HepG2 (cell line): ENCODE measurements at places on chromosomes 7 and 10. TPM values are rescaled to one million over a fixed set of nuclear protein-coding genes. Genes with fewer than 3 reads are reported as not detected.

DNA sequence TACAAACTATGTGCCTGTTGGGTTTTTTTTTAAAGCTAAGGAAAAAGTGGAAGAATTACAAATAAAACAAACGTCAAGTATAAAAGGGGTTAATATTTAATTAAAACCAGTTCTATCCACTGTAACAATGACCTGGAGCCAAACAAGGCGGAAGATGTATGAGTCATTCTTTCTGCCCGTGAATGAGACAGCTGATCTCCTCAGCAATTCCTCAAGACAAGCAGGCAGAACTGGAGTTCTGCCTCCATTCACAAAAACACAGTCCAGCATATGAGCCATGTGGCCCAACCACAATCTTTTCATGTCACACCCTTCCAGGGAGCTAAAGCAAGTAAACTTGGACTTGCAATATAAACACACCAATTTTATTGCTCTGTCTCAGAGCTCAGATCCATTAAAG lies 8.4 kb downstream of the ETV1 start:
- H3K27me3 ChIP-seq, result no peaks in the 10 kb centered on the region
- H3K27ac ChIP-seq, result no peak overlapping the region
- H3K4me3 ChIP-seq, result no peak overlapping the region

GRCh38 chr10:85608706-85609105 lies 757.9 kb downstream of the GRID1 start:
- no peaks in the 10 kb centered on the region for H3K27me3 ChIP-seq
- no peaks in the 10 kb centered on the region for H3K4me1 ChIP-seq

Gene ANKRD7
- not detected in 2 replicates for polyA plus RNA-seq

Gene SFRP5
- polyA plus RNA-seq, result 0.16 and 0.32 TPM in 2 replicates

- H3K4me3 ChIP-seq, result peak overlapping the region; percentile 37; the same call in 1 of the 2 replicates
- no peak overlapping the region for H3K27ac ChIP-seq
- H3K4me1 ChIP-seq, result 0 out of 2 replicates have a peak, but pooled peaks cover 6% of the 10 kb centered on the region
- DNase-seq, result no peak
These were observed 6.6 kb upstream of the PON1 start for GRCh38 chr7:95330961-95331337.

DNA sequence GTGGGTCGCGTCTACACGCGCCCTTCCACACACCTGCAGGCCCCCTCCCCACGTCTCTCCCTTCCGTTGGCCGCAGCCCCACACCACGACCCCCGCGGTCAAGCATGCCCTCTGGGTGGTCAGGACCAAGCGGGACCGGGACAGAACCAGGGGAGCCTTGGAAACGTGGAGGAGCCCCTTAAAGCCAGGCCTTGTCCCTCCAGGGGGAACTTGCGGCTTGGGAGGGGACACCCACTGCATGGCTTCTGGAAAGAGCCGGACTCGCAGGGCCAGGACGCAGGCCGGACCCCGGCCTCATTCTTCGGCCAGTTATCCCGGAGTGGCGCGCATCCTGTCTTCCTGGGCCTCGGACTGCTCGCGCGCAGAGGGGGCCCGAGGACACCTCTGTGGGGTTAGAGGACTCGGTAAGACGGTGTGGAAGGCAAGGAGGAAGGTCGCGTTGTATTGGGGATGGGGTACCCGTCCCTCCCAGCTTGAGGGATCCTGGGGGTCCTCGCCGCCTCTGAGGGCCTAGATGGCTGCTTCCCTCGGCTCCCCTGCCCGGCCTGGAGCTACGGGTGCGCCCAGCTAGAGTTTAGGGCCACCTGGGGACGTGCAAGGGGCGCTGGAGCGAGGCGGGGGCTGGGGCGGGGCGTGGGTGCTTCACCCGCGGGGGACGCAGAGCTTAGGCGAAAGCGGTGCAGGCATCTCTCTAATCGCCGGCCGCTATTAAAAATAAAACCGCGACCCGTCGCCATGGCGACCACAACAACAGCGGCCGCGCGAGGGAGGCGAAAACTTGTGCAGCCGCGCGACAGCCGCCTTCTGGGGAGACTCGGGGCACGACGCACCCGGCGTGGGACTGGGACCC lies 1.8 kb upstream of the PDGFA start:
- H3K4me3 ChIP-seq, result no peak overlapping the region
- no peak for DNase-seq
- H3K36me3 ChIP-seq, result no peaks in the 10 kb centered on the region
- peaks cover 9% of the 10 kb centered on the region; the same call in 1 of the 2 replicates for H3K4me1 ChIP-seq
- no peak overlapping the region for H3K27ac ChIP-seq
- H3K27me3 ChIP-seq, result peaks cover 24% of the 10 kb centered on the region; the same call in 1 of the 2 replicates

DNA sequence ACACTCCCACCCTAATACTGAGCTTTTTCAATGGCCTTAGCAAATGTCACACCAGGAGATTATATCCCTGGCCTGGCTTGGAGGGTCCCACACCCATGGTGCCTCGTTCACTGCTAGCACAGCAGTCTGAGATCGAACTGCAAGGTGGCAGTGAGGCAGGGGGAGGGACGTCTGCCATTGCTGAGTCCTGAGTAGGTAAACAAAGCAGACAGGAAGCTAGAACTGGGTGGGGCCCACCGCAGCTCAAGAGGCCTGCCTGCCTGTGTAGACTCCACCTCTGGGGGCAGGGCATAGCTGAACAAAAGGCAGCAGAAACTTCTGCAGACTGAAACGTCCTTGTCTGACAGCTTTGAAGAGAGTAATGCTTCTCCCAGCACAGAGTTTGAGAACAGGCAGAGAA lies 338.9 kb upstream of the MBL2 start:
- DNase-seq, result peak; percentile 23
- H3K4me3 ChIP-seq, result peak overlapping the region; percentile 39; the same call in 1 of the 2 replicates
- H3K4me1 ChIP-seq, result no peaks in the 10 kb centered on the region
- H3K36me3 ChIP-seq, result no peaks in the 10 kb centered on the region
- no peaks in the 10 kb centered on the region for H3K27me3 ChIP-seq

GRCh38 chr10:74898201-74898976 lies 72.0 kb downstream of the KAT6B start:
- no peaks in the 10 kb centered on the region for H3K27me3 ChIP-seq
- no peak overlapping the region for H3K4me3 ChIP-seq
- H3K36me3 ChIP-seq, result no peaks in the 10 kb centered on the region
- DNase-seq, result peak; percentile 28

Gene SH2D4B
- not detected in 2 replicates for polyA plus RNA-seq

Gene CC2D2B
- not detected in 2 replicates for polyA plus RNA-seq

Gene POMZP3
- polyA plus RNA-seq, result 1.5 and 1.9 TPM in 2 replicates

Gene FGFBP3
- polyA plus RNA-seq, result 0.50 and 0.52 TPM in 2 replicates

- no peak overlapping the region for H3K4me3 ChIP-seq
- H3K27me3 ChIP-seq, result no peaks in the 10 kb centered on the region
- DNase-seq, result peak; percentile 80
- H3K4me1 ChIP-seq, result peaks cover 96% of the 10 kb centered on the region
These were observed 116.2 kb upstream of the AFAP1L2 start for GRCh38 chr10:114520453-114520852.

GRCh38 chr7:29410996-29411395 lies 152.6 kb upstream of the PRR15 start:
- H3K36me3 ChIP-seq, result peaks cover 5% of the 10 kb centered on the region
- H3K4me1 ChIP-seq, result peaks cover 40% of the 10 kb centered on the region
- no peaks in the 10 kb centered on the region for H3K27me3 ChIP-seq
- no peak for DNase-seq

DNA sequence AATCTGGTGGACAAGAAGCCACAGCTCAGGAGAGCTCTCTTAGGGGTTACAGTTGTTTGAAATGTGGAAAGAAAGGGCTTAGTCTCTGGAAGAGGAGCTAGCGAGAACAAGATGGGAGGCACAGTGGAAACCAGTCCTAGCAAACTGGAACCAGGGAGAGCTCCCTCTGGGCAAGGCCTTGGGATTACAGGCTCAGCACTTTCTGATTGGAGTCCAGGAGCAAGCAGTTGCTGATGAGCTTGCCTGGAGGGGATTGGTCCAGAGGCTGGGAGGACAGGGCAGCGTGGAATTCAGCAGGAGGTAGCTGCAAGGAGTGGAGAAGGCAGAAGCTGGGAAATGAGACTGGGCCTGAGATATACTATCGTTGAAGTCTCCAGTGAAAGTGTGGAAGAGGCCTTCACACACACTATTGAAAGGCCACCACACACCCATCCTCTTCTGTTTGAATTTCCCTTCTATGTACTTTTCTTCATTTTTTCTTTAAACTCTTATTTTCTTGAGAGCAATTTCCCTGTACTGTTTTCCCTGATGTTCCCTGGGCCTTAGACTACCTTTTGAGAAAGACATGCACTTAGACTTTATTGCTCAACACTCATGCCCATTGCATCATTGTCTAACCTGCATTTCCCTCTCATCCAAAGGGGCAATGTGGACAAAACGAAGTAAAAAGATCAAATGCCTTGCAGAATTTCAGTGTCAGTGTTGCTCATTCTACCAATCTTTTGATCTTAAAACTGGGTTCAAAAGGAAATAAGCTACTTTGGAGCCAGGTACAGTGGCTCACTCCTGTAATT lies 57.8 kb upstream of the LANCL2 start:
- DNase-seq, result no peak
- H3K27ac ChIP-seq, result no peak overlapping the region
- H3K4me1 ChIP-seq, result no peaks in the 10 kb centered on the region
- no peak overlapping the region for H3K4me3 ChIP-seq
- no peaks in the 10 kb centered on the region for H3K27me3 ChIP-seq

DNA sequence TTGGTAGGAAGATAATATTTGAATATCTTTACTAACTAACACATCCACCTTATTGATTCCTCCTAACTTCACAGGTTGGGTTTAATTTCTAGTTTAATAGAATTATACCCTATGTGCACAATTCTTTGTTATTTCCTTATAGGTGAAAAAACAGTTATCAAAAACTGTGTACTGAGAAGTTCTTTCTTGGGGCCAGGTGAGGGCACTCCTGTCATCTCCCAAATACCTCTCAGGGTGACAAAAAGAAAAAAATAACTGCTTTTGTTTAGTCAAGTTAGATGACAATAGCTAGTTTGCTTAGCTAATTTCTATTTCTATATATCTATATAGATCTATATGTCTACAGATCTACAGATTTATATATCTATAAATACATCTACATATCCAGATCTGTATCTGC lies 10.1 kb downstream of the FZD8 start:
- no peak for DNase-seq
- no peak overlapping the region for H3K27ac ChIP-seq
- H3K27me3 ChIP-seq, result no peaks in the 10 kb centered on the region
- no peak overlapping the region for H3K4me3 ChIP-seq

DNA sequence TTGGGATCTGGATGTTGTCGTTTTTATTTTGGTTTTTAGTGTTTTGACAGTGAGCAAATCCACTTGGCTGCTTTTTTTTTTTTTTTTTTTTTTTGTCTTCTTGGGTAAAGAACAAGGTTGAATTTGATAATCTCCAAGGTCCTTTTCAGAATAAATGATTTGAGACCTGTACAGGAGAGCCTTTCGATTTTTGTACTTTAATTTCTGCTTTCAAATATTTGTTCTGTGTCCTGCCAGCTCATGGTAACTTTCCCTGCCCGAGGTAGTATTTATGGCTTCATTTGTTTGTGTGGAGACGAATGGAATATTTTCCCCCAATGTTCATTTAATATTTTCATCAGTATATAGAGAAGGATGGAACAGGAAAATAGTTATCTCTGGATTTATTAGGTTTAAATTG lies 19.9 kb downstream of the WAC start:
- H3K27ac ChIP-seq, result no peak overlapping the region
- DNase-seq, result no peak
- H3K4me3 ChIP-seq, result no peak overlapping the region
- H3K27me3 ChIP-seq, result no peaks in the 10 kb centered on the region
- peaks cover 63% of the 10 kb centered on the region for H3K36me3 ChIP-seq

DNA sequence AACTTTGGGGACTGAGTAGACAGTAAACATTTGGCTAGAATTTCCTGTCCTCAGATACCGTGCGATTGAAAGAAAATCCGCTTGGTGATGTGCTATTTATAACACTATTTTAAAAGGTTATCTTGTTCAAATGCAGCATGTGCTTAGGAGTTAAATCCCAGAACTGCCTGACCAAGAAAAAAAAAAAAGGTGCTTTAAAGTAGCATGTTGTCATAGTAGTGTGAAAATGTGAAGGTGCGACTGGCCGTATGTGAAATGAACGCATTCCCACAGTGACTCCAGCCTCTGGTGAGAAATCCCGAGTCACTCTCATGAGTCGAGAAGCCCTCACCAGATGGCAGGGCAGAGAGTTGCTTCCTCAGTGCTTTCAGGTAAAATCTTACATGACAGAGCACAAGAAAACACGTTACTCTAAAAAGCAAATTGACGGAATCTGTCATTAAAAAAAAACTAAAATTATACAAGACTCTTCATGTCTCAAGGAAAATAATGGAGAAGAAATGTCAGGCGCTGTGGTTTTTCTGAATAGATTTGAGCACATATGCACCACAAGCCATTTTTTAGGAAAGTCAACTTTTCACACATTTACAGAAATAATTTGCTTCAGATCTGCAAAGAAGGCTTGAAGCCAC lies 18.4 kb upstream of the KLF6 start:
- no peak overlapping the region for H3K27ac ChIP-seq
- H3K27me3 ChIP-seq, result no peaks in the 10 kb centered on the region
- peaks cover 59% of the 10 kb centered on the region for H3K4me1 ChIP-seq
- no peak for DNase-seq

GRCh38 chr7:47878662-47879061 lies 69.6 kb downstream of the PKD1L1 start:
- H3K4me1 ChIP-seq, result no peaks in the 10 kb centered on the region
- no peak overlapping the region for H3K4me3 ChIP-seq
- H3K27ac ChIP-seq, result no peak overlapping the region
- peaks cover 22% of the 10 kb centered on the region; the same call in 2 of the 3 replicates for H3K27me3 ChIP-seq
- no peak for DNase-seq

DNA sequence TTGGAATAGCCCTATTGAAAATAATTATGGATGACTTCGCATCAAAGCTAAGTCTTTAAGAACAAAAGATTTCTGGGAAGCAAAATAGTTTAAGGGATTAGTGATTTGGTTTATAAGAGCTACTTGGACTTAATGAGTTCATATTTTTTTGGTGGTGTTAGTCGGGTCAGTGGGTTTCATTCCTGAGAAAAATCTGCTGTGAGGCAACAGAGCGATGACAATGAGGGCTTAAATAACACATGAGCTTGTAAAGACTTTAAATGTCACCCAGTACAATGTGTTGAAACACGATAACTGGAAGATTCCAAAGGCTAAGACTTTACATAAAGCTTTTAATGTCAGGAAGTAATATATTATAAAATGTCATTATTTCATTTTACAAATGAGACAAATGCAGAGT lies 178.8 kb downstream of the ARL4A start:
- H3K27me3 ChIP-seq, result no peaks in the 10 kb centered on the region
- no peaks in the 10 kb centered on the region for H3K4me1 ChIP-seq
- H3K4me3 ChIP-seq, result no peak overlapping the region
- no peak overlapping the region for H3K27ac ChIP-seq

DNA sequence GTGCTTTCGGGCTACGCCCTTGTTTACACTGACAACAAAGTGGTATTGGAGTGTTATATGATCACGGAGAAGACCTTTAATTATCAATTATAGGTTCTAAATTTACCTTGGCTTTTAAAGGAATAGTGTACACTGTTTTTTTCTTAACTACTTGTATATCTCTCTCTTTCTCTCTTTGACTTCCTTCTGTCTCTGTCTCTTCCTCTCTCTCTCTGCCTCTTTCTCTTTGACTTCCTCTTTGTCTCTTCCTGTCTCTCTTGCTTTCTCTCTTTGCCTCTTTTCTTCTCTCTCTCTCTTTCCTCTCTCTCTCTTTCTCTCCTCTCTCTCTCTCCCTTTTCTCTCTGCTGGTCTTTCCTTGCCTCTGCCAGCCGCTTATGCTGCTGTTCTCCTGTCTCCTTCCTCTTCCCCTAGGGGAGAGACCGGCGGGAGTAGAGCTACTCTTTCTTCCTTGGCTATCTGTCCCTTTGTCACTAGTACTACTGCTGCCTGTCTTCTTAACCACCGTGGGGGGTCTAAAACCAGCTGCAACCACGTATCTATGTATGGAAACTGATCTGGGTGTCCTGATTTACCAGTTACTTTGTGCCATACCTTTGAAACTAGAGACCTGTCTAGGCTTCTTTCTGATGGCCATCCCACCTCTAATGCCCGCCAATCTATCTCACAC lies 36.9 kb upstream of the GSDME start:
- peak overlapping the region; percentile 45 for H3K4me3 ChIP-seq
- H3K27me3 ChIP-seq, result no peaks in the 10 kb centered on the region
- peaks cover 23% of the 10 kb centered on the region for H3K4me1 ChIP-seq
- peak overlapping the region; percentile 56 for H3K27ac ChIP-seq
